Ovary (tissue), 10 donors: ENCODE measurements at places on chromosomes 7 and 10. TPM values are rescaled to one million over a fixed set of nuclear protein-coding genes. Genes with fewer than 3 reads are reported as not detected.
A peak's percentile ranks its signal among the peaks of the same experiment; 100 is the strongest.

- H3K36me3 ChIP-seq: no peaks in the 10 kb centered on the region
- H3K27ac ChIP-seq: no peak overlapping the region
- H3K27me3 ChIP-seq: no peaks in the 10 kb centered on the region
- no peak overlapping the region for H3K4me3 ChIP-seq
- no peak for DNase-seq
- peaks cover 5% of the 10 kb centered on the region for H3K4me1 ChIP-seq
Measured at GRCh38 chr10:120981601-120982391, 130.6 kb downstream of the WDR11 start.

ZNRF2 gene
- total RNA-seq: 11.5 TPM

GRCh38 chr10:24518981-24519597 is 204.6 kb downstream of the ARHGAP21 start:
- H3K27ac ChIP-seq: no peak overlapping the region
- DNase-seq: peak; percentile 56
- no peaks in the 10 kb centered on the region for H3K36me3 ChIP-seq
- peaks cover 1% of the 10 kb centered on the region for H3K4me1 ChIP-seq
- no peak overlapping the region for H3K4me3 ChIP-seq

- no peak for DNase-seq
- H3K4me3 ChIP-seq: no peak overlapping the region
- no peaks in the 10 kb centered on the region for H3K36me3 ChIP-seq
- H3K27ac ChIP-seq: no peak overlapping the region
- no peaks in the 10 kb centered on the region for H3K27me3 ChIP-seq
Measured at GRCh38 chr7:132526111-132526740, 50.0 kb downstream of the PLXNA4 start.

DNA sequence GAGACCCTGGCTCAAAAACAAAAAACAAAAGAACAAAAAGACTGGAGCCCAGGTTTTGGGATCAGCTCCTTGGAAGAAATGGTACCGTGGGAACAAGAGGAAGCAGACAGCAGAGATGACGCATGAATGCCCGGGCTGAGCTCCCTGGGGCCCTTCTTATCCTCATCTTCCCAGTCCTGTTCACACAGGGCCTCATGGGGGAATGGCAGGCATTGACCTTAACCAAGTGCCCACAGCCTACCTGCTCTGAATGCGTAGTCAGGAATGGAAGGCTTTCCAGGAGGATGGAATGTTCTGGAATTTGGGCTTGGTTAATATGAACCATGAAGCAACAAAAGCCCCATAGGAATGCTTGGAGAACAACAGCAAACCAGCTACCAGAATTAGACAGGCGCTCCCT is 154.7 kb downstream of the PRPF18 start:
- no peaks in the 10 kb centered on the region for H3K27me3 ChIP-seq
- no peak overlapping the region for H3K27ac ChIP-seq
- H3K36me3 ChIP-seq: no peaks in the 10 kb centered on the region
- H3K4me1 ChIP-seq: no peaks in the 10 kb centered on the region
- no peak for DNase-seq
- no peak overlapping the region for H3K4me3 ChIP-seq

GRCh38 chr10:78802866-78803265 is 265.9 kb upstream of the ZMIZ1 start:
- peak; percentile 71 for DNase-seq
- H3K27me3 ChIP-seq: no peaks in the 10 kb centered on the region
- no peaks in the 10 kb centered on the region for H3K36me3 ChIP-seq
- H3K4me3 ChIP-seq: no peak overlapping the region

DNA sequence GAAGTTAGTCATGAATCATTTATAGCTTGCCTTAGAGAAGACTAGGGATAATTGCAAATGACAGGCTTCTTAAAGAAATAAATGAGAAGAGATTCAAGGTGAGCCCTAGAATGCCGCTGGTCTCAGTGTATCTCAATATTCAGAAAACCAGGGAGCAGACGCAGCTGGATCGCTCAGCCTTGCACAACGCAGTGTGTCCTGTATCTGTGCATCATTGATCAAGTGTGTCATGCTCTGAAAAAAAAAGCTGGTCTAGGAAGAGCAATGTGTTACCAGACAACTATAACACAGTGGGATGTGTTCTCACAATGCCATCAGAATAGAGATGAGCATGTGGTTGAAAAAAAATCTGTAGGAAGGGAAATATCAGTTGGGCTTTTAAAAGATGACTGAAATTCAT is 230.1 kb downstream of the CALN1 start:
- no peak overlapping the region for H3K27ac ChIP-seq
- no peaks in the 10 kb centered on the region for H3K4me1 ChIP-seq
- H3K4me3 ChIP-seq: no peak overlapping the region
- no peaks in the 10 kb centered on the region for H3K27me3 ChIP-seq
- no peak for DNase-seq
- no peaks in the 10 kb centered on the region for H3K36me3 ChIP-seq

SHH gene
- not detected for total RNA-seq

GRCh38 chr10:78609976-78610375 is 458.8 kb upstream of the ZMIZ1 start:
- no peaks in the 10 kb centered on the region for H3K4me1 ChIP-seq
- H3K27ac ChIP-seq: no peak overlapping the region
- no peak overlapping the region for H3K4me3 ChIP-seq

GRCh38 chr7:26526265-26526587 is 234.6 kb downstream of the SNX10 start:
- no peak for DNase-seq
- no peaks in the 10 kb centered on the region for H3K36me3 ChIP-seq
- H3K4me1 ChIP-seq: no peaks in the 10 kb centered on the region
- H3K27me3 ChIP-seq: no peaks in the 10 kb centered on the region

GRCh38 chr7:6279937-6280336 is 7.5 kb upstream of the CYTH3 start:
- no peaks in the 10 kb centered on the region for H3K4me1 ChIP-seq
- DNase-seq: no peak
- no peak overlapping the region for H3K27ac ChIP-seq
- H3K36me3 ChIP-seq: no peaks in the 10 kb centered on the region

DNA sequence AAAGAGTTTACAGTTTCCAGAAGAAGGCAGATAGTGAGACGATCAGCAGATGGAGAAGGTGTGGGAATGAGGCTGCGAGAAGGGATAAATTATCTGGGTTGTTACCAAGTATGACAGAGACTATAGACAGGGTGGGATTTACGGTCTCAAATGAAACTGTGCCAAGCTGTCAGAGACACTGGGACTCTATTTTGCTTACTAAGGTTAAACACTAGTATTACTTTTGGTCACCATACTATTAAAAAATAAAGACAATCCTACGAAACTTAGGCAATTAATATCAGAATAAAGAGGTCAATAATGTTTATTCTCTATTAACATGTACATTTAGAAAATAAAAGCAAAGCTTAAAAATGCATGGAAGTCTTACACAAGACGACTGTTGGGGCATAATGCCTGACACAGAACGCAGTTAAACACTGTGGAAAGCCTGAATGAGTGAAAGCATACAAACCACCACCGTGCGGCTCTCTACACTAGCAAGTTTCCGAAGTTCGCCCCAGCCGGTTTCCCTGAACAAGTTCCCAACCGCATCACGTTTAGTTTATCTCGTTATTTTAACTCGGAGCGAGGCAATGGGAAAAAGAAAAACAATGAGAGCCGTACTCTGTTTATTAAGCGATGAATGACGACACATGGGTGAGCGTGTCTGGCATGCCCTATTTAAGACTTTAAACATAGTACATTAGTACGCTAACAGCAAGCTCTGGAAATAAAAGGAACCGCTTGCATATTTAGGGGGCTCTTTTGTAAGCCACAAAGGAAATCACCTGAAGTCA is 909 bp upstream of the CC2D2B start:
- H3K36me3 ChIP-seq: no peaks in the 10 kb centered on the region
- H3K27me3 ChIP-seq: no peaks in the 10 kb centered on the region
- peak; percentile 51 for DNase-seq

ELFN1 gene
- total RNA-seq: 1.5 TPM

DNA sequence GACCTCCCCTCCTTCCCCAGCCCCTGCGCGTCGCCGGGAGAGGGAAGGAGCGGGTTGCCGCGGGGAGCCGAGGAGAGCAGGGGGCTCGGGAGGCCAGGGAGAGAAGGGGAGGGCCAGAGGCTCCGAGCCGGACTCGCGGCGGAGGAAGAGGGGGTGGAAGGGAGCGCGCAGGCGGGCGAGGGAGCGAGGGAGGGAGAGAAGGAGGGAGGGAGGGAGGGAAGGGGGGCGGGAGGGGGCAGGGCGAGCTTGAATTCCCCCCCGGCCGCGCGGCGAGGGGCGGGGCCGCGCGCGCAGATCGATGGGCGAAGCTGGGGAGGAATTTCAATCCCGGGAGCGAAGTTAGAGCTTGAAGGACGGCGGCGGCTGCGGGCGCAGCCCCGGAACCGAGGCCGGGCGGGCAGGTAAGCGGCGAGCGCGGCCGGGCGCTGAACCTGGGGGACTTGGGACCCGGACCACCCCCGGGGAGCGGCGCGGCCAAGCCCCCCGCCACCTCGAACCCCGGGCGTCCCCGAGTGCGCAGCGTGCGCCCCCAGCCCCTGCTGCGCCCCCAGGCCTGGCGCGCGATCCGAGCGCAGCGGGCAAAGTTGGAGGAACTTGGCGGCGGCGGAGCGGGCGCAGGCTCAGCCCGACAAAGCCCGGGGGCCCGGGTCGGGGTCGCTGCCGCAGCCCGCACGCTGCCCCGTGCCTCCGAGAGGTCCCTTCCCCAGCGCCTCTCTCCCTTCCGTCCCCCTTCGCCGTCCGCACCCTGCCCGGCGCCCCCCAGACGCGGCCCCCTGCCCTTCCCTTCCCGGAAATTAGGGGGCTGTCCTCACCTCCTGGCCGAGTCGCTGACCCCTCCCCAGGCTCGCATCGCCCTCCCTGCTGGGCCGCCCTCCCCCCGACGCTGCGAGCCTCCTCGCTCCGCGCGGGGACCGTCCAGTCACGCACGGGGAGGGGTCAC is at the start of gene ELFN1:
Gene ELFN1, plus strand, starts transcription at position 324 of the 940 bp plus-strand sequence. CDS start 74,320 bp downstream, outside the sequence.
- no peaks in the 10 kb centered on the region for H3K36me3 ChIP-seq
- H3K27me3 ChIP-seq: peaks cover 13% of the 10 kb centered on the region
- peak; percentile 27 for DNase-seq
- no peak within 1 kb of the TSS for H3K4me3 ChIP-seq
- H3K27ac ChIP-seq: no peak within 1 kb of the TSS
- peaks cover 4% of the 10 kb centered on the region for H3K4me1 ChIP-seq

DNA sequence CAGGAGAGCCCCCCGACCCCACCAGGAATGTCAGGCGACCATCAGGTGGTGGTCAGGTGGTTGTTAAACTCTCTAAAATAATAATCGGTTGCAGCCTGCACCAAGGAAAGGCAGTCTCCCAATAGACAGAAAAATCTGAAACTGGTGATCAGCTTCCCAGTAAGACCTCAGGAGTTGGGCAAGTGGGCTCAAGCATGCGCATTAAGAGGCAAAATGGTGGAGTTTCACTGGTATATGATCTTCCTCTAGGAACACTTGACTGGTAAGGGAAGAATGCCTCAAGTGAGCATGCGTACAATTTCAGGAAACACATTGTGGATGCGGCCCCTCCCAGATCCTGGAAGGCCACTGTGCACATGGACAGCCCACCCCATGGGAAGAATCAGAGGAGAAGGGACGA is 619.9 kb downstream of the TYW1 start:
- peaks cover 4% of the 10 kb centered on the region for H3K4me1 ChIP-seq
- no peak overlapping the region for H3K4me3 ChIP-seq
- no peaks in the 10 kb centered on the region for H3K36me3 ChIP-seq
- no peak for DNase-seq
- H3K27ac ChIP-seq: no peak overlapping the region

ODAD2 gene
- total RNA-seq: 0.83 TPM

DNA sequence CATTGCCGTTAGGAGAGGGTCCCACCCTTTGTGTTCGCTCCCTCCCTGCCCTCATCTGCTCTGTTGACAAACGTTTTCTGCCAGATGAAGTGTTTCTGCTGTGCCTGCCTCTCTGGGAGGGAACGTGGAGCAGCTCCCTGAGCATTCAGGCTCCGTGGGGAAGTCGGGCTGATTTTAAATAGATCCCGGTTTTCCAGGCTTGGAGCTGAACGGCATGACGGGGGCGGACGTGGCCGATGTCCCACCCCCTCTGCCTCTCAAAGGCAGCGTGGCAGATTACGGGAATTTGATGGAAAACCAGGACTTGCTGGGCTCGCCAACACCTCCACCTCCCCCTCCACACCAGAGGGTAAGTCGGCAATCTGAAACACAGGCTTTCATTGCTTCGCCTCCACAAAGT is 101.9 kb upstream of the NPS start:
- DNase-seq: no peak
- no peak overlapping the region for H3K4me3 ChIP-seq
- H3K4me1 ChIP-seq: peaks cover under 1% of the 10 kb centered on the region
- no peaks in the 10 kb centered on the region for H3K36me3 ChIP-seq

ACTL6B gene
- not detected for total RNA-seq
